Stimulated activated CD4-positive, alpha-beta T cell treated with anti-CD3 and anti-CD28 coated beads, Interleukin-1b, Interleukin-23, amount 100 ng/mL, for 1 hour (primary cell): ENCODE measurements at places on chromosomes 2 and 18.

- no peak for DNase-seq
Measured at GRCh38 chr18:48723837-48724236, 185.0 kb downstream of the CTIF start.

- DNase-seq = no peak
Measured at GRCh38 chr2:21038403-21039073, 5.3 kb downstream of the APOB start.

GRCh38 chr2:214774108-214774507 lies 35.4 kb downstream of the BARD1 start:
- no peak for DNase-seq

DNA sequence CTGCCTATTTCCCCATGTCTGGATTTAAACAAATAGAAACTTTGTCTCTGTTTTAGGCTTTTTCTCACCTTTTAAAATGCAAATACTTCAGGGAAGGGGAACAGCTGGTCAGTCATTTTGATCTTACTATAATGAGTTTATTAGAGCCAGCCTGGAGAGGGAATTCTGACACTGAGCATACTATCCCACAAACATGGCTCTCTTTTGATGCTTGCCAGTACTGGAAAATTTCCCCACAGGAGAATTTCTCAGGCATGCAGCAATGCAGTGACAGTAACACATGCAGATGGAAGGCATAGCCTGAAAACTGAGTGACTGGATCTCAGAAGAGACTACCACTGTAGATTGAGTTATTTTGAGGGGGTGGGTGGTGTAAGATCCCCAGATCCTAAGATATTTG lies 974.3 kb upstream of the CELF4 start:
- DNase-seq = no peak

- peak; percentile 4 for DNase-seq
Measured at GRCh38 chr2:108449410-108450130, 564 bp downstream of the GCC2 start.

DNA sequence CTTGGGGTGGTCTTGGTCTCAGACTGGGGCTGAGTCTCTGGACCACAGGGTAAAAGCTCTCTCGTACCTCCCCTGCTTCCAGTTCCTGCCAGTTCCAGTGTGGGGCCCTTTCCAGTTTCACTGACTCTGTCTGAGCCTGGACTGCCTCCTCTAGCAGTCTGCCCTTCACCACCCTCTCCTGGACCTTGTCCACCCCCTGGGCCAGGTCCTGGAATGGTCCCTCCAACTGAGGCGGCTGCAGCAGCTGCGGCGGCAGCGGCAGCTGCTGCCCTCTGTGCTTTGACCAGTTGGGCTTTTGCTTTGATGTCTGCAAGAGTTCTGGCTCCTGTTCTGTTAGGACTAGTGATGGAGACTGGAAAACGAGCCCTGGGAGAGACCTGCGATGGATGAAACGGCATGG lies 70.7 kb upstream of the DTNB start:
- no peak for DNase-seq

- no peak for DNase-seq
Measured at GRCh38 chr2:156399950-156400705, 36.1 kb upstream of the GPD2 start.

- DNase-seq = no peak
Measured at GRCh38 chr2:144516411-144516980, 3.4 kb downstream of the ZEB2 start.

DNA sequence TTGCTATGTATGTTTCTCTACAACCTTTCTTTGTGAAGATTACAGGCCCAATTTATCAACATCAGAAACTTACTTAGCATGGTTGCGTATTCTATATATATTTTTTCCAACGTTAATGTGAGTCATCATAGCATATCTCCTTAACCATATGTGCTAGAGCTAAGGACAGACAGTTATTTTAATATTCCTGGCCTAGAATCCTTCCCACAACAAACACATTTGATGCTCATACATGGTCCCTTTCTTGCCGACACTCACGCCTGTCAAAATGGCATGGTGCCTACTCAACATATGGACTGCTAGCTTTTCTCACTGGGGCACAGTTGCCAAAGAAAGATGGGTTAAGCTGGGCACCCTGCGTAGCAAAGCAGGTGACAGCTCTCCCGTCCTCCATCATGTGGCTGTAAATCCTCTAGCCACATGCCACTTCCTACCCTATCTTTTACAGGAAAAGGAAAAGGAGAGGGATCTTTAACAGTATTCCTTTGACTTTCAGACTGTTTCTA lies 75.2 kb upstream of the GALNT5 start:
- DNase-seq = no peak
